IMR-90 (cell line): ENCODE measurements at places on chromosomes 1 and 21. TPM values are rescaled to one million over a fixed set of nuclear protein-coding genes. Genes with fewer than 3 reads are reported as not detected.

DNA sequence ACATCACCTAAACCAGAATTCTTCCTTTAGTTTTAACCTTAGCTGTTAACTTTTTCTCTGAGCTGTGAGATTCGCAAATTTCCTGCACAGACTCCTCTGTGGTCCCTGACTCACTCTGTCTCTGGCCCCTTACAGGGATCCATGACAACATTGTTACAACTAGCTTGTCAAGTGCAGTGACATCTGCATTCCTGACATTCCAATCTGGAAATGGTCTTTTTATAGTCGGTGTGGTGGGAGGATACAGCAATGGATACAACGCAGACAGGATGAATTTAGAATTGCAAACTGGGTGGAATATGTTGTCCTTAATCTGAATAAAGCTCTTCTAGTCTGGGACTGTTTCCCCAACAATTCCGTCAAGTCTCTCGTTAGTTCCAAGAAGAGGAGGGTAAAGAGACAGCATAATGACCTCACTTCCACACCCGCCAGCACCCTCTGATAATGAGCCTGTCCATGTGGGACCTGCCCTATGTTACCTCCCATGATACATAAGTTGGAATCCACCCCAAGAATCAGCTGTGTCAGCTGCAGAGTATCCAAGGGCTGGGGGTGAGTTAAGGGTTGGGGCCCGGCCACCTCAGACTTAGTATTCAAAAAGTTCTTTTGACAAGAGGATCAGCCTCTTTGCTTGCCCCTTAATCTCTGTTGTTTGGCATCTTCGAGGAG lies 49.4 kb downstream of the ILDR2 start:
- DNase-seq: peak; percentile 39
- no peak overlapping the region for H3K4me3 ChIP-seq
- peaks cover 24% of the 10 kb centered on the region for H3K27me3 ChIP-seq
- H3K4me1 ChIP-seq: no peaks in the 10 kb centered on the region

SFN gene
- total RNA-seq: 0.18 TPM in 1 of 2 replicates, not detected in the other

DNA sequence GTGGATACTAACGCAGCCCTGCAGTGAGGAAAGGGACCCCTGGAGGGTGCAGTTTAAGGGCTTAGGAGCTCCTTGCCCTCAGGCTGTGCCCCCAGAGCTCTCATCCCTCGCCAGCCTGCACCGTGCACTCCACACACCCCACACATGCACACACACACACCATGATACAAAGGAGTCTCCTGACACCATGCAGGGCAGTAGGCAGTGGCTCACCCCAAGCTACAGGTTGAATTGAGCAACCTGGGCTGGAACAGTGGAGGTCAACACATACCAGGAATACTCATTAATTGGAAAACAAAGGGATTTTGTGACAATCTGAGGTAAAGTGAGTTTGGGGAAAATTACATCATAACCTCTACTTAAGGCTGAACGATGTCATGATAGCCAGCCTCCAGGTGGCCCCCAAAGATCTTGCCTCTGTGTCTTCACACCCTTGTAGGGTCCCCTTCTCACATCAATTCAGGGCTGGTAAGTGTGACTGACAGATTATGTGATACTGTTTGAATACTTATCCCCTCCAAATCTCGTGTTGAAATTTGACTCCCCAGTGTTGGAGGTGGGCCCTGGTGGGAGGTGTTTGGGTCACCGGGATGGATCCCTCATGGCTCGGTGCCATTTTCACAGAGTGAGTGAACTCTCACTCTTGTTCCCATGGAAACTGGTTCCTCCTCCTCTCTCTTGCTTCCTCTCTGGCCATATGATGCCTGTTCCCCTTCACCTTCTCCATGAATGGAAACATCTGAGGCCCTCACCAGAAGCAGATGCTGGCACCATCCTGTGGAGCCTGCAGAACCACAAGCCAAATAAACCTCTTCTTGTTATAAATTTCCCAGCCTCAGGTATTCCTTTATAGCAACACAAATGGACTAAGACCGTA lies 111.0 kb upstream of the RAB4A start:
- no peaks in the 10 kb centered on the region; the same call in 1 of the 2 replicates for H3K4me1 ChIP-seq
- DNase-seq: no peak
- H3K27me3 ChIP-seq: peaks cover 21% of the 10 kb centered on the region; the same call in 1 of the 2 replicates
- H3K27ac ChIP-seq: no peak overlapping the region
- no peaks in the 10 kb centered on the region for H3K36me3 ChIP-seq
- no peak overlapping the region for H3K4me3 ChIP-seq

DNA sequence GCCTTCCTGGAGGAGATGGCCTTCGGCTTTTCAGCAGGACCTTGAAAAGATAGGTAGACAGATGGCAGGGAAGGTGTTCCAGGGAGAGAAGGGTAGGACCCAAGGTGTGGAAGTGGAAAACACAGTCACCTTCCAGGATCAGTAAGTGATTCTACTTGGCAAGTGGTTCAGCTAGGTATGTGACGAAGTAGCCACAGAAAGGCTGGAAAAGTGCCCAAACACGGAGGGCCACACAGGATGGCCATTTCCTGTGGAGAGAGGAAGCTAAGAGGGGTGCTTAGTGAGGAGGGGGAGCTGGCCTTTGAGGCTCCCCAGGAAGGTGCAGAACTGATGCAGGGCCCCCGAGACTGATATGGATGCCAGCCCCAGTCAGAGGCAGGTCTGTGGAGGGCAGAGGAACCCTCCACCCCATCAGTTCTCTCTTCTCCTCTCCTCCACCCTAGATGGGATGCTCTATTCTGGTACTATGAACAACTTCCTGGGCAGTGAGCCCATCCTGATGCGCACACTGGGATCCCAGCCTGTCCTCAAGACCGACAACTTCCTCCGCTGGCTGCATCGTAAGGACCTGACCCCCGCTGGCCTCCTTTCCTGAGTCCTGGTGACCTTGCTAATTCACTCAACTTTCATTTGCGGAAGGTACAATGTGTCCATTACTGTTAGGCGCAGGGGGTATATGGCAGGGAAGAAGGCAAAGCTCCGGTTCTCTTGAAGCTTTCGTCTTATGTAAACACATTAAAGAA lies 6.8 kb downstream of the SEMA4A start:
- H3K4me3 ChIP-seq: no peak overlapping the region
- DNase-seq: no peak
- H3K27ac ChIP-seq: no peak overlapping the region
- H3K4me1 ChIP-seq: peaks cover 8% of the 10 kb centered on the region
- peaks cover 2% of the 10 kb centered on the region; the same call in 1 of the 2 replicates for H3K27me3 ChIP-seq

DNA sequence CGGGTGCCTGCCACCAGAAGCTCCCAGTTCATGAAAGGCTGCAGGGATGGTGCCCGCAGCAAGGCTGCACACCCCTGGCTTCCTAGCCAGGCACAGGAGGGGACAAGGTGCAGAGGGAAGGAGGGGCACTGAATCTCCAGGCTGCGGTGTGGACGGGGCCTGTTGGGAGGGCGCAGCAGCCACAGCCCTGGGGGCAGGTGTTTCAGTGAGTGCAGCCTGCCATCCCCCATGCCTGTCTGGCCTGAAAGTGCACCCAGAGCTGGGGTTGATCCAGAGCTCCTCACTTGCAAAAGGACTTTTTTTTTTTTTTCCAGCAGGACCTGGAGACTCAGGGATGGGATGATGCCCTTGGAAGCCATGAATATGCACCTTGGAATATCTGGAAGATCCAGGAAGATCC lies 153.7 kb upstream of the C1orf174 start:
- H3K4me3 ChIP-seq: no peak overlapping the region
- no peaks in the 10 kb centered on the region for H3K27me3 ChIP-seq
- no peaks in the 10 kb centered on the region for H3K4me1 ChIP-seq
- DNase-seq: no peak
- H3K27ac ChIP-seq: no peak overlapping the region
- no peaks in the 10 kb centered on the region for H3K36me3 ChIP-seq

YY1AP1 gene
- total RNA-seq: 26.4 and 31.5 TPM in 2 replicates

TP73 gene
- not detected in 2 replicates for total RNA-seq

GRCh38 chr1:10629816-10630571 lies 155.2 kb downstream of the PEX14 start:
- no peak overlapping the region for H3K27ac ChIP-seq
- peaks cover 12% of the 10 kb centered on the region; the same call in 1 of the 2 replicates for H3K36me3 ChIP-seq
- H3K4me1 ChIP-seq: peaks cover 6% of the 10 kb centered on the region; the same call in 1 of the 2 replicates
- DNase-seq: no peak
- H3K27me3 ChIP-seq: no peaks in the 10 kb centered on the region

GRCh38 chr1:58340185-58340584 lies 206.3 kb downstream of the OMA1 start:
- no peak overlapping the region for H3K27ac ChIP-seq
- DNase-seq: no peak
- H3K4me3 ChIP-seq: no peak overlapping the region
- H3K4me1 ChIP-seq: no peaks in the 10 kb centered on the region
- H3K27me3 ChIP-seq: no peaks in the 10 kb centered on the region
- H3K36me3 ChIP-seq: no peaks in the 10 kb centered on the region

GRCh38 chr1:93771843-93772242 lies 90.2 kb upstream of the BCAR3 start:
- H3K4me1 ChIP-seq: peaks cover 7% of the 10 kb centered on the region
- no peak overlapping the region for H3K27ac ChIP-seq
- H3K27me3 ChIP-seq: peaks cover 14% of the 10 kb centered on the region; the same call in 1 of the 2 replicates
- no peak overlapping the region for H3K4me3 ChIP-seq
- H3K36me3 ChIP-seq: no peaks in the 10 kb centered on the region
- DNase-seq: no peak

GPR137B gene
- total RNA-seq: 4.5 and 5.3 TPM in 2 replicates

DNA sequence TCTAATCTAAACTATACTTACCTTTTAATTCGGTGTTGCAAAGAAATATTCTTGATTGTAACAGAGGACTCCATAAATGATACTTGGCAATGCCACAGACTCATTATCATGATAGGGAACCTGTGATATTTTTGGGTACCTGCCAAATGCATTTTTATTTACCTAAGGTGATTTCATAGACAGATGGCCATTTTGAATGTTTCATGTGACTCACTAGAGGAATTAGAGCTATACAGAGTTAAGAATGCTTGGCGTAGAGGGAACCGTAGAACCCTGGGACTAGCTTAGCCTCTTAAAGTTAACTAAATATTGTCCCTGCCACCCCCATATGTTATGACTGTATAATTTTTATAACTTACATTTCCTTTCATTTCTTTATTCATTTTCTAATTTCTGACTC lies 136.1 kb downstream of the DISP1 start:
- no peak overlapping the region for H3K4me3 ChIP-seq
- no peak overlapping the region for H3K27ac ChIP-seq
- no peaks in the 10 kb centered on the region for H3K36me3 ChIP-seq
- H3K27me3 ChIP-seq: no peaks in the 10 kb centered on the region
- H3K4me1 ChIP-seq: peaks cover under 1% of the 10 kb centered on the region

DNA sequence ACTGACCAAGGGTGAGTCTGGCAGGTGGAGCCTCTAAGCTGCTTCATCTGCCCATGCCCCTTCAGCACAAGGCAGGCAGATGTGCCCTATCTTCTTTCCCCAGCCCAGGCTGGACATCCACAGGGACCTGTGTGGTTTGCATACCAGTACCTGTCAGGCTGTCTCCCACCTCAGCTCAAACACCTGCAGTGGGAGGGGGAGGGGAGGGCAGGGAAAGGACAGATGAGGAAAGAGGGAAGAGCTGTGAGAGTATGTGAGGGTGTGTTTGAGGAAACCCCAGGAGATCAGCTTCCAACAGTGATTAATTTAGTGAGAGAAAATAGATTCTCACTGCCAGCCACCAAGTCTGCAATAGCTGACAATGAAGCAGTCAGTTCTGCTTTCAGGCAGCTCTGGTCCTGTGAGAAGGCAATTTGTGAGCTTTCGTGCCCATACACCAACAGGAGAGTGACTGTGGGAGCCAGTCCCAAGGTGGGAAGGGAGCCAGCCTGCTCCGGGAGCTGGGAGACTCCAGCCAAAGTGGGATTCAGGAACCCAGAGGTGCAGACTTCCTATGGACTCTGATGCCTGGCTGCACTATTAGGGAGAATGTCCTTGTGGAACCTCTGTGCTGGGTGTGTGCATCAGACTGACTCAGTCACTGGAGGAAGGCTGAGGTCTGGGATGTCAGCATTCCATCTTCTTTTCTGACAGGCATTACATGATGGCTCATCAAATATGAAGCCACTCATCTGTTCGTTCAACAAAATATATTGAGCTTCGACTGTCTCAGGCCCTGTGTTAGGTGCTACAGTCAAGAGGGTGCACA lies 59.7 kb downstream of the TNR start:
- H3K27ac ChIP-seq: no peak overlapping the region
- H3K36me3 ChIP-seq: no peaks in the 10 kb centered on the region
- H3K4me3 ChIP-seq: no peak overlapping the region
- no peaks in the 10 kb centered on the region for H3K4me1 ChIP-seq

DNA sequence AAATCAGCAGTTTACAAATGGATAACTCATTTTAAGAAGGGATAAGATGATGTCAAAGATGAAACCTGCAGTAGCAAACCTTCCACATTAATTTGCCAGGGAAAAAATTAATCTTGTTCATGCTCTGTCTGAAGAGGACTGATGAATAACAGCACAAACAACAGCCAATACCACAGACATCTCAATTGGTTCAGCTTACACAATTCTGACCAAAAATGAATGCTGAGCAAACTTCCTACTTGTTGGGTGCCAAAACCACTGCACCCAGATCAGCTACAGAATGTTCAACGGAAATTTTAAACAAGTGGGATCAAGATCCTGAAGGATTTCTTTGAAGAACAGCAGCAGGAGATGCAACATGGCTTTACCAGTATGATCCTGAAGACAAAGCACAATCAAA lies 98.3 kb downstream of the COQ8A start:
- DNase-seq: no peak
- no peaks in the 10 kb centered on the region for H3K27me3 ChIP-seq

GRCh38 chr1:79193211-79194079 lies 186.9 kb upstream of the ADGRL4 start:
- peak overlapping the region; percentile 12 for H3K27ac ChIP-seq
- no peaks in the 10 kb centered on the region for H3K36me3 ChIP-seq
- H3K4me1 ChIP-seq: peaks cover 2% of the 10 kb centered on the region
- H3K27me3 ChIP-seq: no peaks in the 10 kb centered on the region

DNA sequence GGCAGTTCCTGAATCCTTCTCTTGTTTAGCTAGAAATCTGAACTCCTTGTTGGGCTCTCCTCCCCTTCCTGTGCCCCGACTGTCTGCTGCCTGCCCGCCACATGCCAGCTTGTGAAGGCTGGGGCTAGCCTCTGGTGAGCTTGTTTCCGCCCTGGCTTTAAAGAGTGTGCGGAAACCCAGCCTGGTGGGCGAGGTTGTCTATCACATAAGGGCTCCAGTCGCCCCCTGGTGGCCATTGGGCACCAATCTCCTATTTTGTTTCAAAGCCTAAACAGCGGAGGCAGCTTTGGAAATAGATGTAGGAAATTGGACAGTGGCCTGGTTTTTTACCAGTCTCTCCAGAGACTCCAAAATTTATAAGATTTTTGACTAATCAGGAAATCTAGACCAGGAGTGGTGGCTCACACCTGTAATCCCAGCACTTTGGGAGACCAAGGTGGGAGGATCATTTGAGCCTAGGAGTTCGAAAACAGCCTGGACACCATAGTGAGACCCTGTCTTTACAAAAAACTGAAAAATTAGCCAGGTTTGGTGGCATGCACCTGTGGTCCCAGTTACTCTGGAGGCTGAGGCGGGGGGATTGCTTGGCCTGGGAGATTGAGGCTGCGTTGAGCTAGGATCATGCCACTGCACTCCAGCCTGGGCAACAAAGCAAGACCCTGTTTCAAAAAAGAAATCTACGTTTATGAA lies 9.8 kb downstream of the ATP8B2 start:
- no peak overlapping the region for H3K4me3 ChIP-seq
- peaks cover 63% of the 10 kb centered on the region for H3K36me3 ChIP-seq
- peak overlapping the region; percentile 86 for H3K27ac ChIP-seq
- H3K27me3 ChIP-seq: no peaks in the 10 kb centered on the region
